ENCODE measurements at places on chromosomes 1 and 21.

DNA sequence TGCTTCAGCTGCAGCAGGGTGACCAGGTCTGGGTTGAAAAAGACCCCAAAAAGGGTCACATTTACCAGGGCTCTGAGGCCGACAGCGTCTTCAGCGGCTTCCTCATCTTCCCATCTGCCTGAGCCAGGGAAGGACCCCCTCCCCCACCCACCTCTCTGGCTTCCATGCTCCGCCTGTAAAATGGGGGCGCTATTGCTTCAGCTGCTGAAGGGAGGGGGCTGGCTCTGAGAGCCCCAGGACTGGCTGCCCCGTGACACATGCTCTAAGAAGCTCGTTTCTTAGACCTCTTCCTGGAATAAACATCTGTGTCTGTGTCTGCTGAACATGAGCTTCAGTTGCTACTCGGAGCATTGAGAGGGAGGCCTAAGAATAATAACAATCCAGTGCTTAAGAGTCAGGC, 2.9 kb downstream of the C1QA start:
- DNase-seq, result no peak

DNA sequence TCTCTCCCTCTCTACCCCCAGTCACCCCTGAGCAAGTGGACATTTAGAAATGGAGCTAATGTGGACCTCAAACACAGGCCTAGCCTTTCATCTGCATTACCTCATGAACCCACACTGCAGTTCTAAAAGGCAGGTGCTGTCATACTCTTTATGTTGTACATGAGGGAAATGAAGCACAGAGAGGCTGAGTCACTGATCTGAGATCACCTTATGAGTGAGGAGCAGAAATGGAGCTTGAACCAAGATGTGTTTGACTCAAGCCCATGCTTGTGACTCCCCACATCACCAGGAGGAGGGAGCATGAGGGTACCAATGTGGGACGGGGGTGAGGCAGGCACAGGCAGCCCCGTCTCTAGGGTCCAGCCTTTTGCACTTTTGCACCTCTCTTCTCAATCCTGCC, 702.8 kb downstream of the PTPRU start:
- DNase-seq, result no peak

GRCh38 chr1:21705303-21705980, 36.3 kb upstream of the RAP1GAP start:
- no peak for DNase-seq

DNA sequence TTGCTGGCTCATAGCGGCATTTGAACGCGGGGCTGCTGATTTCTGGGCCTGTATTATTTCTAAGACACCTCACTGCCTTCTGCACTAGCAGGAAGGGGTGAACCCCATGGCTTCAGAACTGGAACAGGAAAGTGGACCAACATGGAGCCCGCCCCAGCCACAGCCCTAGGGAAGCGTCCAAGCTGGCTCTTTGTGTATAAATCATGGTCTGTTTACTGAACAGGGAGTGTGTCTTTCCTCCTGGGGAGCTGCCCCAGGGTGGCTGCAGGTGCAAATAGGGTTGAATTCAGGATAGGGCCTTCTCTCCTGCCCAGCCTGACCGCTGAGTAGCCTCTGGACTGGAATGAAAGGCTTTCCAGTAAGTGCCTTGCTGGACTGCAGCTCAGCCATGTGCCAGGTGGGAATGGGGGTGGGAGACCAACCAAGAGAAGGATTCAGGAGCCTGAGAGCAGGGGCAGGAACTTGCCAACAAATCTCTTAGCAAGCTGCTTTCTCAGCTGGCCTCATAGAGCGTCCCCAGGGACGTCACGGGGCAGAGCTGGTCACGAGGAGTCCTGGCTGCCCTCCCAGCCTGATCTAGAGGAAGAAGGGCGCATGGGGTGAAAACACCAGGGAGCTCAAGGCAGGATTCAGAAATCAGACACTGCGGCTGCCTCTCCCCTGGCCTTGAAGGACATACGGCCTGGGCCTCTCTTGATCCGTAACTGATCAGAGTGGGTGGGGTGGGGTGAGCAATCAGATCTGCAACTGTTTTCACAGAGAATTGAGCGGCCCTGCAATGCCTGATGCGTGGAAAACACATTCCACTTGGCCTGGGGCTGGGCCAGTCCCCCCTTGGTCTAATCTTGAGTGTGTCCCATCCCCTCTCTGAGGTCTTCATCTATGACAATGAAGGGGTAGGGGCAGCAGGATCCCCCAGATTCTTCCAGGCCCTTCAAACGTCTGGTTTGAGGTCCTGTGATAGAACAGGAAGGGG, 56.5 kb upstream of the SELENON start:
- DNase-seq, result no peak

GRCh38 chr1:66176012-66176715, 357.8 kb upstream of the SGIP1 start:
- no peak for DNase-seq

GRCh38 chr1:45617618-45618017, 6.2 kb downstream of the CCDC17 start:
- DNase-seq, result no peak

GRCh38 chr1:236107121-236107907, 35.0 kb upstream of the GPR137B start:
- no peak for DNase-seq

DNA sequence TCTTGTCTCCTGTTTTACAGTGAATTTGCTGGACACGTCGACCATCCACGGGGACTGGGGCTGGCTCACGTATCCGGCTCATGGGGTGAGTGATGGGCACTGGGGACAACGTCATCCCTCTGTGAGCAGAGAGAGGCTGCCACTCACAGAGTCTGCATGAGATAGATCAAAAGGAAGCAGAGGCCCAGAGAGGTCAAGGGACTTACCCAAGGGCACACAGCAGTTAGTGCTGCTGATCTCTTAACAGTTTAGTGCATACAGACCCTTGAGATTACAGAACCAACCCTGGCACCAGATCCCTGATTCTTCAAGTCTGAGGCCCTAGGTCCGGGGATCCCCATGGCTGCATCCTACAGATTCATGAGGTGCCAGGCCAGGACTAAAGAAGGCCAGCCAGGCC, 6.0 kb downstream of the EPHA8 start:
- DNase-seq, result no peak

- DNase-seq, result no peak
Measured at GRCh38 chr1:237619553-237619952, 271.2 kb downstream of the ZP4 start.

DNA sequence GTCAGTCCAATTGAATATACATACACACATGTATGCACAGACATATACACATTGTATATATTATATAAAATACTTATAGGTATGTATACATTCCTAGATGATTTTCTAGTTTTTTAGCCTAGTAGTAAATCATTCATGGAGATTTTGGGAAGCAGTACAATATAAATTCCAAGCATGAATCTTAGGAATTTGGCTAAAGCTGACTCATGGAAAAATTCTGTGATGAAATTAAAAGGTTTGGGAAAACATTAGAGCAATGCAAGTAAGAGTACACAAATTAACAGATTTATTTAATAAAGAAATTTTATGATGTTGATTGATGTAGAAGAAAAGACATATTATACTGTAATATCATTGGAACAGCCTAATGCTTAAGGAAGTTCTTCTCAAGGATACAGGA, 43.7 kb upstream of the PTGFR start:
- DNase-seq, result no peak

- peak; percentile 21 for DNase-seq
Measured at GRCh38 chr1:85116856-85117255, 68.6 kb upstream of the MCOLN3 start.

GRCh38 chr1:30445449-30445848, 277.9 kb downstream of the MATN1 start:
- DNase-seq, result no peak

GRCh38 chr21:29007810-29008209, 11.3 kb downstream of the RWDD2B start:
- no peak for DNase-seq

- no peak for DNase-seq
Measured at GRCh38 chr1:19980314-19980713, 896 bp upstream of the PLA2G2A start.

GRCh38 chr1:110626889-110627288, 20.7 kb upstream of the KCNA2 start:
- DNase-seq, result no peak

GRCh38 chr1:113118266-113118665, 45.3 kb downstream of the LRIG2 start:
- no peak for DNase-seq

- DNase-seq, result peak; percentile 0
Measured at GRCh38 chr1:21638531-21639341, 30.4 kb downstream of the RAP1GAP start.

GRCh38 chr1:165436994-165437393, 7.9 kb downstream of the RXRG start:
- DNase-seq, result no peak

DNA sequence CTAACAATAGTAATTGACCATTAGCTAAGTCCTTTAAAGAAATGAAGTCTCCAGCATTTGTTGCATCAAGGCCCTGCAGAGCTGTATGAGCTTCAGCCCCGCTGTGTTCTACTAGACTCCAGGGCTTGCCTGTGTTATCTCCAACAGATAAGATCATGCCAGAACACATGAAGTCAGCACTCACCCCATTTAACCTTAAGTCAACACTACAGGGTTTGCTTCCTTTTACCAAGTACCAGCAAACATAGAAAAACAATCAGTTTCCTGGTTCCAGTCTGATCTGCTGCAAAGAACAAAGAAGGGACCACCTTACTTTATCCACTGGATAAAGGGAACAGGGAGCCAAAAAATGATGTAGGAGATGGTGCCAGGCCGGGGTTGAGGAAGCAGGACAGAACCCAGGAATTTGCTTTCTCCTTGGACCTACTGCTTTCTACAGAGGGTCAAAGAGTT, 41.3 kb upstream of the ENAH start:
- no peak for DNase-seq

DNA sequence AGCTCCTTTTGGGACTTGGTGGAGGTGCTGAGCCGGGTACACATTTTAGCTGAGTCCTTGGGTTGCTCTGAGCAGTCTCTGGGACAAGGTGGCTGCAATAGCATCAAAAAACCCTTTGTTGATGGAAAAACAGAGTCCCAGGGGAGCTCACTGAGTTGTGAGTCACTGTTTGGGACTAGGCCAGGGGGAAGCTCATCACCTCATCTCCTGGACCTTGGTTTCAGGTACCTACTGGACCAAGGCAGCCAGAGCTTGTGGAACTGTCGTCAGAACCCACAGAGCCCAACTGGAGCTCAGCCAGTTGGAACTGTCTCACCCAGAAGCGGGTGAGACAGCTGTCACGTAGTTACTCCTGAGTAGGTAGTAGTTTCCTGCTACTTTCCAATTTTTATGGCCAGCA, 146.7 kb downstream of the HLX start:
- DNase-seq, result no peak

DNA sequence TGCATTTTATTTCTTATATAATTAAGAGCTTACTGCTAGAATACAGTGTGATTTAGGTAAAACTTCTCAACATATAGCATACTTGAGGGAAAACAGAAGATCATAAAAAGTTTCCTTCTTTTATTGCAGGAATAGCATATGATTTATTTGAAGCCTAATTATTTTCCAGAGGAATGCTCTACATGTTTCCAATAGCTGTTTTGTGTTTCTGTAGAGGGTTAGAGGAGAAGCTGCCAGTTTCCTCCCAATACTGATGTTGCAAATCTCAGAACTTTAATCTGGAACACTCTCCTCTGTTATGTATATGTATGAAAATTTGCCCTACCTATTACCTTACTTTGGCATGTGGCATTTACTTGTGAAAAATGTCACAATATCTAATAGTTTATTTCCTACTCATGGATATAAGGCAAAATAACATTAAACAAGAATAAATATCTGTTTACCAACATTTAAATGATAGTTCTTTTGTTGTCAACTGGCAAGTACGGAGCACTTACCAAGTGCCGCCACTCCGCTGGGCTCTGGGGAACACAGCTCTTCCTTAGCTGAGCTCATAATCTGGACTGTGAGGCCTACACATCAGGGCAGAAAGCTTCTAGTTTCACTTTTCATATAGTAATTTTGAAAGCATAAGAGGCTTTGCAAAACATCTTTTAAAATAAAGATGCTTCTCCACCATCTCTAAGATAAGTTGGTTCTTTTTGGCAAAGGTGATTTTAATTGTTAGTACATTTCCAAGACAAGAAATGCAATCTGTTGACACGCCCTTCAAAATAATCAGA, 239.8 kb upstream of the C1orf105 start:
- DNase-seq, result peak; percentile 34

- no peak for DNase-seq
Measured at GRCh38 chr1:167106119-167106461, 12.2 kb downstream of the STYXL2 start.

GRCh38 chr1:208510192-208510952, 266.2 kb upstream of the PLXNA2 start:
- DNase-seq, result no peak

GRCh38 chr1:91805311-91805801, 80.6 kb downstream of the TGFBR3 start:
- DNase-seq, result no peak

- DNase-seq, result no peak
Measured at GRCh38 chr1:68173283-68173935, 58.9 kb downstream of the WLS start.

DNA sequence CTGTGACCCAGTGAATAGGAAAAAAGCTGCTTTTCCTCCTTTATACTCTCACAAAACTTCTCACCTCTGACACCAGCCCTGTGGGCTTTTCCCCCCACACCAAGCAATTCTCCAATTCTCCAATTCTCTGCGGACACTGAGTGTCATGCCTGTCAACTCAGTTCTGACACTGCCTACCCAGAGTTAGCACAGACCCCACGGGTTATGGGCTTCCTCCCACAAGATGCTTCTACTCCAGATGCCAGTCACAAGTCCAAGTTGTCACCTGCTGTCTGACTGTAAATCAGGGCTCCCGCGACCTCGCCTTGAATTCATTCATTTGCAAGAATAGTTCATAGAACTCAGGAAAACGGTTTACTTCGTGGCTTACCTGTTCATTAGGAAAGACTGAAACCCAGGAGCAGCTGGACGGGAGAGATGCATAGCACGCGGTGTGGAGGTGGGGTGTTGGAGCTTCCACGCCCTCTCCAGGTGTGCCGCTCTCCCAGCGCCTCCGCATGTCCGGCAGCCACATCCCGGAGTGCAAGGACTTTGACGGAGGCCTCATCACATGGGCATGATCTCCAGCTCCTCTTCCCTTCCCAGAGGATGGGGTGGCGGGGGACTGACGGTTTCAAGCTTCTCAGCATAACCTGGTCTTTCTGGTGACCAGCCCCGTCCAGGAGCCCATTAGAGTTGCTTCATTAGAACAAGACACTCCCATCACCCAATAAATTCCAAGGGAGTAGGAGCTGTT, 154.7 kb downstream of the PGBD5 start:
- DNase-seq, result no peak

- no peak for DNase-seq
Measured at GRCh38 chr1:82279241-82279640, 478.5 kb downstream of the ADGRL2 start.

DNA sequence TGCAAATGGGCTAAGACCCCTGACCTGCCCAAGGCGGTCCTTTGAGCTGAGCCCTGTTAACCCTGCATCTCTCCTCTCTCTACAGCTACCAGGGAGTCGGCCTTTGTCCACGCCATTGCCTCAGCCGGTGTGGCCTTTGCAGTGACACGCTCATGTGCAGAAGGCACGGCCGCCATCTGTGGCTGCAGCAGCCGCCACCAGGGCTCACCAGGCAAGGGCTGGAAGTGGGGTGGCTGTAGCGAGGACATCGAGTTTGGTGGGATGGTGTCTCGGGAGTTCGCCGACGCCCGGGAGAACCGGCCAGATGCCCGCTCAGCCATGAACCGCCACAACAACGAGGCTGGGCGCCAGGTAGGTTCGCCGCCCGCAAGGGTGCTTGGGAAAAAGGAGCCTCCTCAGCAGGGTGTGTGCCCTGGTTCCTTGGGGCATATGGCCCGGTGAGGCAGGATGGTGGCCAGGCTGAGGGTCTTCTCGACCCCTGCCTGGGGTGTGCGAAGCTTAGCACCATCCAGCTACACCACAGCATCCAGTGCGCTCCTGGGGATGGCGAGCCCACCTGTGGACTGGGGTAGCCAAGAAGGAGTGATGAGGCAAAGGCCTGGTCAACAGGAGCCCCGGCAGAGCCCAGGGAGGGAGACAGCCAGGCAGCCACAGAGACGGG, 31.8 kb upstream of the ARF1 start:
- no peak for DNase-seq
